CD4-positive, alpha-beta T cell treated with Interleukin-6 at 100 ng/mL for 8 hours (primary cell): ENCODE measurements at places on chromosomes 2 and 18.

- peak; percentile 15 for DNase-seq
Measured at GRCh38 chr2:191015239-191015638, 1.3 kb upstream of the STAT1 start.

DNA sequence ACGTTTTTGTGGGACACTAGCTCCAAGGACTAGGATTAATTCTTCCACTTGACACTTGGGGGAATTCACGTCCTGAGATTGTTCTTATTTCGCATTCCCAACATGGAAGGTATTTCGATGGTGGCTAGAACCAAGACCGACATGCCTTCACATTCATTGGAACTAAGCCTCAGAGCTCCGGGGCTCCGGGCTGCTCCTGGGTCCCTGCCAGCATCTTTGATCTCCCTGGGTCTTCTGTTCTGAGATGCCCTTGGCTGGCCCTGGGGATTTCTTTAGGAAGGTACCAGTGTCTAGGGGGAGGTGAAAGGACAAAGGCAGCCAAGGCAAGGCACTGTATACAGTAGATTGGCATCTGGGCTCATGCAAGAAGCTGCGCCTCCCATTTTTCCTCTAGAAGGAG, 76.8 kb downstream of the DYSF start:
- DNase-seq, result no peak

DNA sequence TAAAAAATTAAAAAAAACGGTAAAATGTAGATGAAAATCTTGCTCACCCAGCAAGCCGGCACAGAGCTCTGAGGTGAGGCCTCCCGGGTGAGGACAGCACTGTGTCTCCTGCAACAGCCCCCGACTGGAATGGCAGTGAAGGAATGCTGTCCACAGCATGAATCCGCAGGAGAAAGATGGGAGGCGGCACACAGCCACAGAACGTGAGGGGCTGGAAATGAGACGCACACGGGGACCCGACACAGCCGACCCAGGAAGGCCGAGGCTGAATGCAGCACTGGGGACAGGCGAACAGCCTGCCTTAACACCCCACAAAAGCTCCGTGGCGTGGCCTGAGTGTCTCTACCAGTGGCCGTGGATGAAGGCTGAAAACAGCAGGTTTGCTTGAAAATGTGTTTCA, 34.7 kb downstream of the BOK start:
- no peak for DNase-seq

GRCh38 chr2:125224188-125224587, 1199.1 kb downstream of the CNTNAP5 start:
- DNase-seq, result no peak

GRCh38 chr2:74149570-74150319, 2.0 kb upstream of the BOLA3 start:
- no peak for DNase-seq

- DNase-seq, result no peak
Measured at GRCh38 chr18:61360404-61361383, 27.5 kb downstream of the CDH20 start.

- DNase-seq, result no peak
Measured at GRCh38 chr2:74198023-74198460, 373 bp upstream of the MTHFD2 start.

DNA sequence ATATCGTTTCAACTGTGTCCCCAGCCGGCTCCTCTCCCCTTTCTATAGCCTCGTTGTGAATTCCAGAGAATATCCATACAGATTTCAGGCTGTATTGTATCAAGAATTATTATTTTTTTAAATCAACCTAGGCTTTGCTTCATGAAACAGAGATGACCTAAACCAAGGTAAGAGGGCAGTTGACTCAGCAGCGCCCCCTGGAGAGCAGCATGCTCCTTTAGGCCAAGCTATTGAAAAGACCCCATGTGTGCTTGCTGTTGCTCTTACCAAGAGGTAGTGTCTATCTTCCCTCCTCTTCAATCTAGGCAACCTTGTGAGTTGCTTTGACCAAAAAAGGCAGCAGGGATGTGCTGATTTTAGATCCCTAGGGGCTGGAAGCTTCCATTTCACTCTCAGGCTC, 426.7 kb upstream of the SMIM21 start:
- no peak for DNase-seq

DNA sequence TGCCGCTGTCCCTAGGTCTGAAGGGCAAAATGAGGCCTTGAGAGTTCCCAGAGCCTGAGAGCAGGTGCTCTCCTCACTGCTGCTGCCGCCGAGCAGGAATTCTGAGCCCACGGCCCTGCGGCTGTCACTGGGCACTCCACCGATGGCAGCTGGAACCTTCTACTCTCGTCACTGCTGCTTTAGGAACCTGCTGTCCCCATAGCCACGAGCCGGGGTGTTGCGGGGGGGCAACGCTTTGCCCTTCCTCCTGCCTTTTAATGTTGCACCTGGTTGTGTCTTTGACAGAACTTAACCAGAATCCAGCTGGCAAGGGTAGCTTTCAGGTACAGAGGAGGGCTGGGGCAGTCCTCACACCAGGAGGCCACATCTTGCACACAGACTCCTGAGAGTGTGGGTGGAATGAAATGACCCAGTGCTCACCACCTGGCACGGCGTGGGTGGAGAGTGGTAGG, 32.3 kb downstream of the NCK2 start:
- DNase-seq, result no peak

- DNase-seq, result peak; percentile 50
Measured at GRCh38 chr2:10305254-10305635, 2.5 kb downstream of the HPCAL1 start.

DNA sequence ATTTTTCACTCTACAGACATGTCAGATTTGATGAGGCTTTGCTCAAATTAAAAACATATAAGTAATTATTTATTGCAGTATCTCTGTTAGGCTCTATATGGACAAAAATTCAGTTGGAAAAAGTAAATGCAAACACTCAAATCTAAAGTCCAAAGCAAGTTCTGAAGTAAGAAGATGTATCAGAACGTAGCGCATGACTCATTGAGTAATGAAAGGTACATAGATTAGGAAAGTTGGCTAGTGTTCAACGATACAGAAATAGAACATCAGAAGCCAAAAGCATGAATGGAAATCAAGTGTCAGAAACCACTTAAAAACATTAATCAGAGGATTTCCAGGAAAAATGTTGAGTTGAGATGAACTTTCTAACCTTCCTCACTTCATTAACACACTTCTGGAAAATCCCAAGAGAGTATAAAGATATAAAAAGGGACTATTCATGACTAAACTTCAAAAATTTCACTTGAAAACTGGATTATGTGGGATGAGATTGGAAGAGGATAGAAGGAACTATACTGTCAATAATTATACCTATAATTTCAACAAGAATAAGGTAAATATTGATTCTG, 494.1 kb downstream of the LRRTM4 start:
- DNase-seq, result no peak

DNA sequence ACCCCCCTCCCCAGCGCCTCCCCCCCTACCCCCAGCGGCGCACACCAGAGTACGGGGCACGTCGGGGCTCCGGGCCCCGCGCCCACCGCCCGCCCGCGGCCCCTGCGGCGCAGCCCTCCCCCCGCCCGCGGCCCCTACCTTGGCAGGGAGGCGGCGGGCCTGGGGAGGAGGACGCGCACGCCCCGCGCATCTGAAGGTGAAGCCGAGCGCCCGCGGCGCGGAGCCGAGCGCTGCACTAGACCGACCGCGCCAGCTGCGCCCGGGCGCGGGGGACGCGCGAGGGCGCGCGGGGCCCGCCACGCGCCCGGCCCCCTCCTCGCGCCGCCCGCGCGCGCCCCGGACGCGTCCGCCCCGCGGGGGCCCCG, at the start of gene ZNF516:
ZNF516 (minus strand) TSS at position 237 of the 365 bp plus-strand sequence. CDS start 52,188 bp downstream, outside the sequence.
- DNase-seq, result no peak

GRCh38 chr2:152464851-152465470, 130.0 kb downstream of the FMNL2 start:
- no peak for DNase-seq
